OCI-LY7 (cell line): ENCODE measurements at places on chromosomes 3 and 15.

DNA sequence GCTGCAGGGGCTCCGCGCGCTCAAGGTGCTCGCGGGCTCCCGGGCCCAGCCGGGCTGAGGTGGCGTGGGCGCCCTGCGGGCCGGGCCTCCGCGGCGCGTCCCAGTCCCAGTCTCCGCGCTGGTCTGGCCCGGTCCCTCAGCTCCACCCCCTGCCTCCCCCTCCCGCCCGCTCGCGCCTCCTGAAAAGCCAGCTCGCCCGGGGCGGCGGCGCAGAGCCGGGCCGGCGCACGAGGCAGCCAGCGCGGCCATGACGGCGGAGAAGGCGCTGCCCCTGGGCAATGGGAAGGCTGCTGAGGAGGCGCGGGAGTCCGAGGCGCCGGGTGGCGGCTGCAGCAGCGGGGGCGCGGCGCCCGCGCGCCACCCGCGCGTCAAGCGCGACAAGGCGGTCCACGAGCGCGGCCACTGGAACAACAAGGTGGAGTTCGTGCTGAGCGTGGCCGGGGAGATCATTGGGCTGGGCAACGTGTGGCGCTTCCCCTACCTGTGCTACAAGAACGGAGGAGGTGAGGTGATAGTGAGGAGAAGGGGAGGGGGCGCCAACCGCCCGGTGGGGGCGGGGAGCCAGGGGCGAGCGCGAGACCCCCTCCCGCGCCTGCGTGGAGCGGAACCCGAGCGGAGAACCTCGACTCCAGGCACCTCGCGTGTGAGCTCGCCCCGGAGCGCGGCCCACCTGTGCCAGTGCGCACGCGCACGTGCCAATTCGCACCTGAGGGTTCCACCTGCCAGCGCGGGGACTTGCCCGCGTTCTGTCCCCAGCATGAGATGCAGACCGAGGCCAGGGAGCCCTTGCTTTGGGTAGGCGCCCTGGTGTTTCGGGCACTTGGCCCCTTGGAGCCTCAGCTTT lies at the start of gene SLC6A11:
Gene SLC6A11, plus strand, starts transcription at position 210 of the 844 bp plus-strand sequence. Its CDS starts 38 bp downstream, at position 248.
- DNase-seq, result no peak

- DNase-seq, result no peak
These were observed 243.0 kb downstream of the CD47 start for GRCh38 chr3:107847791-107848190.

GRCh38 chr15:43509660-43510199 lies 7.7 kb upstream of the MAP1A start:
- peak; percentile 18 for DNase-seq

GRCh38 chr3:169179722-169180121 lies 483.8 kb downstream of the MECOM start:
- no peak for DNase-seq

GRCh38 chr3:24185738-24186384 lies 240.8 kb downstream of the NR1D2 start:
- DNase-seq, result peak; percentile 59
